ENCODE measurements at places on chromosomes 2 and 18.

- no peak for DNase-seq
Measured at GRCh38 chr2:174730698-174731018, 33.6 kb downstream of the CHRNA1 start.

DNA sequence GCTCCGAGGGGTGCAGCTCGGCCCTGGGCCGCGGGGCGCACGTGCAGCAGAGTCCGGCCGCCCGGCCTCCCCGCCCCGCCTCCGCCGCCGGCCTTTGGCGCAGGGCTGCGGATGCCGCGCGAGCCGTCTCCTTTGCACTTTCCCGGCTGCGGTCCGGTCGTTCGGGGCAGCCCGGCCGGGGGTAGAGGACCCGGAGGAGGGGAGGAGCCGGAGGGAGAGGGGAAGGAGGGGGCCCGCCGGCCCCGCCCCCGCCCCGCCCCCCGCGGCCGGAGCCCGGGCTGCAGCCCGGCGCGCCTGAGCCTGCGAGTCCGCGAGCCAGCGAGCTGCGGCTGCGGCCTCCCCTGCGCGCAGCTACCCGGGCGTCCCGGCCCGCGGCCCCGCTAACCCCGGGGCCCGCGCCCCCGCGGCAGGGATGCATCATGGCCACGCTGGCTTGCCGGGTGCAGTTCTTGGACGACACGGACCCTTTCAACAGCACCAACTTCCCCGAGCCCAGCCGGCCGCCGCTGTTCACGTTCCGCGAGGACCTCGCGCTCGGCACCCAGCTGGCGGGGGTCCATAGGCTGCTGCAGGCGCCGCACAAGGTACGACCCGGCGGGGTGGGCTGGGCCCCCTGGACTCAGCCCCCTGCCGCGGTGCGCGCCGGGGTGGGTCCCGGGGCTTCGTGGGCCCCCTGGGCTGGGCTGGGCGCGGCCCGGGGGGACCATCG, at the start of gene FHOD3:
FHOD3 (plus strand) TSS at position 297 of the 709 bp plus-strand sequence; CDS start at position 420, 123 bp downstream.
- DNase-seq, result peak; percentile 64

- DNase-seq, result no peak
Measured at GRCh38 chr2:6970551-6970950, 53.3 kb downstream of the RNF144A start.

- DNase-seq, result no peak
Measured at GRCh38 chr2:222521099-222521498, 96.8 kb downstream of the SGPP2 start.

DNA sequence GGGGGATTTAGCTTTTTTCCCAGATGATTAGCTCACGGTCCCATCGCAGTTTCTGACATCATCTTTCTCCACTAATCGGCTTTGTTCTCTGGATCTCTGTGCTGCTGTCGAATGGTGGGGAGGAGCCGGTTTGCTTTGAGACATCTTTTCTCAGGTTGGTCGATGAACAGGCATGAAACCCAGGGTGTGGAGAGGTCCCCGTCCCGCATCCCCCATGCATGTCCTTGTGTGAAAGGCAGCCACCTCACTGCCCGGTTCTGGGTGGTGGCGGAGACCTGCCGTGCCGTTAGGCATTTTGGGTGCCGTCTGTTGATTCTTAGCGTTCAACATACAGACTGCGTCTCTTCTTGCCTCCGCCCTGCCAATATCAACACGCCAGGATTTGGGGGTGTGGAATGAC, 57.8 kb downstream of the CTDP1 start:
- DNase-seq, result no peak

All from RCC 7860 (cell line).